GM23248 (cell line): ENCODE measurements at places on chromosomes 6 and 20. TPM values are rescaled to one million over a fixed set of nuclear protein-coding genes. Genes with fewer than 3 reads are reported as not detected.

- no peaks in the 10 kb centered on the region for H3K36me3 ChIP-seq
- H3K4me3 ChIP-seq = no peak overlapping the region
- no peaks in the 10 kb centered on the region for H3K27me3 ChIP-seq
- peaks cover 26% of the 10 kb centered on the region for H3K4me1 ChIP-seq
- no peak for DNase-seq
Measured at GRCh38 chr6:106134087-106134770, 48.1 kb downstream of the PRDM1 start.

DNA sequence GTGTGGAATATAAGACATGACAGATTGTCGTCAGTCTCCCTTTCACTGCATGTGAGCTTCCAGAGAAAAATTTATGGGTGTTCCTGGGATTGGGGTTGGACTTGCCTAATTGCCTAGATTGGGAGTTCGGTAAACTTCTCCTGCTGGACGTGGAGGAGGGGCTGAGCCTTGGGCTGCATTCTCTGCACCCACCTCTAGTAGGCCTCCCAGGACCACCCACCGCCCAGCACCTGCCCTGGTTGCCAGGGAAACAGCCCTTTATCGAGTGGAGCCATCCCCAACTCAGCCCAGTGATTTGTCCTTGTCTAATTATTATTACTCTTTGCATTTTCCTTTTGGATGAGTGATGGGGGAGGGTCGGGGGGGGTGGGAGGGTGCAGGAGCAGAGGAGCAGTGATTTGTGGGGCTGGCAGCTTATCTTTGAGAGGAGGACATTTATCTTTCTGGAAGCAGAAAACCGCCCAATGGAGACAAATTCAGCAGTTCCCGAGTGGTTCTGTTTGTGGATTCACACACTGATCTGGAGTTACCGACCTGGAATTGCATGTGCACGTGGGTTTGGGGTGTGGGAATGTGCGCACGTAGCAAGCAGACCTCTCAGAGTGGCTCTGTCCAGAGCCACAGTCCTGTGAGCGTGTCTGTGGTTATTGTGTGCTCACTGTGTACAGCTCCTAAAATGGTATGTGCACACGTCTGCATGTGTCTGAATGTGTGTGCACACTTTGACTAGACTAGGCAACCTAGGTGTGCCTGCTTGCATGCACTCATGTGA is 104.5 kb downstream of the DHX35 start:
- no peaks in the 10 kb centered on the region; the same call in 1 of the 2 replicates for H3K27me3 ChIP-seq
- no peak overlapping the region for H3K4me3 ChIP-seq
- H3K36me3 ChIP-seq = no peaks in the 10 kb centered on the region
- no peak for DNase-seq
- no peak overlapping the region for H3K27ac ChIP-seq
- peaks cover 16% of the 10 kb centered on the region for H3K4me1 ChIP-seq

- no peak overlapping the region for H3K27ac ChIP-seq
- H3K4me1 ChIP-seq = peaks cover 15% of the 10 kb centered on the region; the same call in 1 of the 2 replicates
- no peak overlapping the region for H3K4me3 ChIP-seq
- no peak for DNase-seq
Measured at GRCh38 chr20:14570811-14571210, 233.4 kb upstream of the FLRT3 start.

Gene TPBG
- total RNA-seq = 153 and 174 TPM in 2 replicates

DNA sequence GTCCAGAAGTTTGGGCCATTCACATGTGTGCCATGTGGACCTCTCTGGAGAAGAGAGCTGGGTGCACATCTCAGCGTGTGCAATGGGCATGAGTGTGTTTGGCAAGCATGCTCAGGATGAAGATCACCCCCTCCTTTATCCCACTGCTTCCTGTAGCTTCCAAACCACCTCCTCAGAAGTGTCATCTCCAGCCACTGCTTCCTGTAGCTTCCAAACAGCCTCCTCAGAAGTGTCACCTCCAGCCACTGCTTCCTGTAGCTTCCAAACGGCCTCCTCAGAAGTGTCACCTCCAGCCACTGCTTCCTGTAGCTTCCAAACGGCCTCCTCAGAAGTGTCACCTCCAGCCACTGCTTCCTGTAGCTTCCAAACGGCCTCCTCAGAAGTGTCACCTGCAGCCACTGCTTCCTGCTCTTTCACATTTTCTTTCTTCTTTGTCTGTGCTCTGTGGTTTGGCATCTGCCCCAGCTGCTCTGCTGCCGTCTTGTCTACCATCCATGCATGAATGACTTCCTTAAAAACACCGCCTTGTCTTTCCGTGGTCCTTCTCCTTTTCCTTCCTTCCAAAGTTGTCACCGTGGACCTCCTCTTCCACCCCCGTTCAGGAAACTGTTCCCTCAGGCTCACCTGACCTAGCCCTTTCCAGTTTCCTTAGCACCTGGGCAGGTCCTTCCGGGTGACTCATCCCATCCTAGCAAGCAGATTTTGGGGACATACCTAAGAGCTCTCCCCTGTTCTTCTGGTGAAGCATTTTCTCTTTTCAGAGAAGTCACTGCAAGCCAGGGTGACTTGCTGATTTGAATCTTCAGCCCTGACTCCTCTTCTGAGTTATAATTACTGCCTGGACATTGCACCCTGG is 43.5 kb upstream of the TIAM2 start:
- no peak overlapping the region for H3K4me3 ChIP-seq
- H3K27ac ChIP-seq = no peak overlapping the region
- DNase-seq = no peak
- no peaks in the 10 kb centered on the region for H3K4me1 ChIP-seq

Gene MROH8
- 0.25 and 4.2 TPM in 2 replicates for total RNA-seq

Gene MYBL2
- total RNA-seq = 6.1 and 8.1 TPM in 2 replicates

Gene ANKEF1
- 0.22 and 0.76 TPM in 2 replicates for total RNA-seq

DNA sequence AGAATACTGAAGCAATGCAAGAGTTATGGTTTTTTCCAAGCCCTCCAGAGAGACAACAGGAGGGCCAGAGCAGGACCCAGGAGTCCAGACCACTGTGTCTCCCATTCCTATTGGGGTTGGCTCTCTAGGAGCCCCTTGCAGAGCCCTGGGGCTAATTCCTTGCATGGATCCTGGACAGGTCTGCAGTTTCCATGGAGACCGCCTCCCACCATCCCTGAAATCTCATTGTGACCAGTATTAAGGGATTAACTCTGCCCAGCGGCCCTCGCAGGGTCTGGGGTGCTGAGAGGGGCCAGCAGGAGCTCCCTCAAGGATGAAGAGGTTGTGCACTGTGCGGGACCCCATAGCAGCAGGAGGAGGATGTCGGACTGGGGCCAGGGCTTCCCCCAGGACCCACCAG is 34.8 kb downstream of the HNF4A start:
- no peak overlapping the region for H3K27ac ChIP-seq
- H3K27me3 ChIP-seq = peaks cover 21% of the 10 kb centered on the region
- H3K36me3 ChIP-seq = no peaks in the 10 kb centered on the region
- DNase-seq = no peak
- H3K4me1 ChIP-seq = no peaks in the 10 kb centered on the region; the same call in 1 of the 2 replicates

Gene AIF1
- not detected in 2 replicates for total RNA-seq

DNA sequence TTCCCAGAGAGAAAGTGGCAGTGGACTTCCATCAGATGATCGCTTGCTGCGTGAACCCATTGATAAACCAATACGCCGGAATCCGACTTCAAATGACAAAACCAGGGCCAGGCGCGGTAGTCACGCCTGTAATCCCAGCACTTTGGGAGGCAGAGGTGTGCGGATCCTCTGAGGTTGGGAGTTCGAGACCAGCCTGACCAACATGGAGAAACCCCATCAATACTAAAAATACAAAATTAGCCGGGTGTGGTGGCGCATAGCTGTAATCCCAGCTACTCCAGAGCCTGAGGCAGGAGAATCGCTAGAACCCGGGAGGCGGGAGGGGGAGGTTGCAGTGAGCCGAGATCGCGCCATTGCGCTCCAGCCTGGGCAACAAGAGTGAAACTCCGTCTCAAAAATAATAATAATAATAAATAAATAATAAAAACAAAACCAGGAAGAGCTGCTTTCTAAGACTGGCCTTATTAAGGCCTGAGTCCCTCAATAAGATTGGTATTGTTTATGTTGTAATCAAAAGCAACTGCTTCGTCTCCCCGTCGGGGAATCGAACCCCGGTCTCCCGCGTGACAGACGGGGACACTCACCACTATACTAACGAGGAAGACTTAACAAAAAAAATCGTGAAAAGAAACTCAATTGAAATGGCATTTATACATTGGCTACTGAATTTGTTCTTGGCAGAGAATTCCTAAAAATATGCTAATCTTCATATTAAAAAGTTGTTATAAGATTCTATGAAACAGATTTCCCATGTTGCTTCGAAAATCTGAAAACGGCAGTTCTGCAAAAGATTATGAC is 110.2 kb upstream of the ZNF184 start:
- H3K4me3 ChIP-seq = no peak overlapping the region
- peak; percentile 63 for DNase-seq
- H3K27me3 ChIP-seq = no peaks in the 10 kb centered on the region
- no peak overlapping the region for H3K27ac ChIP-seq

DNA sequence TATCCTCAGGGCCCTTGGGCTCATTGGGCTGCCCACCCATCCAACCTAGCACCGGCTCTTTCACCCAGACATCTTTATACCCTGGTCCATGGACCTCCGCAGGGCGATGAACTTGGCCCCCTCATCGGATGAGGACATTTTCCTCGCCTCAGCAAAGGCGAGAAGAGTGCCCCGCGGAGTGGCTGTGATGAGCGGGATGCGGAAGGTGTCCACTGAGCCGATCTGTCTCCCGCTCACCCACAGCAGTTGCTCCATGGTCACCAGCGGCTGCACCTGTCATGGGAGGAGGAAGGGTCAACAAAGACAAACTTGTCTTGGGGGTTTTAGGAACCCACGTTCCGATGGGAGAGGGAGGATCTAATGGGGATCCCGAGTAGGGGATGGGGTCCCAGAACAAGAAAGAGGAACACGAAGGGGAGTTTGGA is 690 bp downstream of the NEU1 start:
- DNase-seq = no peak
- H3K27ac ChIP-seq = no peak overlapping the region
- peak overlapping the region; percentile 90 for H3K4me3 ChIP-seq
- peaks cover 11% of the 10 kb centered on the region for H3K4me1 ChIP-seq

DNA sequence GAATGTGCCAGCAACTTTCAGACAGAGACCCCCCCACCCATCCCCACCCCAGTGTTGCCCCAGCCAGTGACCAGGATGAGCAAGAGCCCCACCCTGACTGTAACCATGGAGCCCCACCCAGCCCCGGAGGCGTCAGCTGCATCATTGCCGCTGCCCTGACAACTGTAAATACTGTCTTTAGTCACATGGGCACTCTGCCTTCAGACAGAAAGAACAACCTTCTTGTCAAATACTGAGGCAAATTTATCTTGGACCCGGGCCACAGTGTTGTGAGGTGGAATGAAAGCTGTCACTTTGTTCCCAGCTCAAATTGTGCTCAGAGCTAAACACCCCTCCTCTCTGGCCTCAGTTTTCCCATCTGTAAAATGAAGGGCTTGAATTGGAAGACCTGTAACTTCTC is 23.7 kb downstream of the MOCS3 start:
- H3K36me3 ChIP-seq = no peaks in the 10 kb centered on the region
- H3K27me3 ChIP-seq = no peaks in the 10 kb centered on the region
- no peak overlapping the region for H3K4me3 ChIP-seq
- peak overlapping the region; percentile 61 for H3K27ac ChIP-seq

Gene MLN
- total RNA-seq = not detected in 2 replicates

- peak; percentile 91 for DNase-seq
- peaks cover 7% of the 10 kb centered on the region; the same call in 1 of the 2 replicates for H3K36me3 ChIP-seq
- no peak overlapping the region; the same call in 1 of the 2 replicates for H3K4me3 ChIP-seq
- H3K27me3 ChIP-seq = no peaks in the 10 kb centered on the region
- H3K4me1 ChIP-seq = peaks cover 31% of the 10 kb centered on the region
- peak overlapping the region; percentile 71 for H3K27ac ChIP-seq
Measured at GRCh38 chr20:38094373-38094891, 60.9 kb downstream of the RPRD1B start.

GRCh38 chr6:73704798-73705197 is 8.8 kb downstream of the CD109 start:
- DNase-seq = peak; percentile 42
- peak overlapping the region; percentile 88 for H3K27ac ChIP-seq
- peaks cover 3% of the 10 kb centered on the region; the same call in 1 of the 2 replicates for H3K36me3 ChIP-seq
- peak overlapping the region; percentile 47 for H3K4me3 ChIP-seq
- no peaks in the 10 kb centered on the region for H3K27me3 ChIP-seq

- peak; percentile 91 for DNase-seq
- no peaks in the 10 kb centered on the region for H3K27me3 ChIP-seq
- no peak overlapping the region for H3K4me3 ChIP-seq
- H3K27ac ChIP-seq = peak overlapping the region; percentile 99
Measured at GRCh38 chr20:51365670-51366069, 176.8 kb downstream of the NFATC2 start.

Gene YWHAB
- 95.0 and 116 TPM in 2 replicates for total RNA-seq

Gene PTK6
- total RNA-seq = 0.13 TPM in 1 of 2 replicates, not detected in the other

GRCh38 chr20:62418709-62419487 is 8.4 kb downstream of the RBBP8NL start:
- no peak for DNase-seq
- no peaks in the 10 kb centered on the region; the same call in 1 of the 2 replicates for H3K27me3 ChIP-seq
- H3K4me1 ChIP-seq = no peaks in the 10 kb centered on the region
- H3K27ac ChIP-seq = no peak overlapping the region

GRCh38 chr6:7446619-7447325 is 57.2 kb downstream of the RIOK1 start:
- no peaks in the 10 kb centered on the region for H3K27me3 ChIP-seq
- H3K36me3 ChIP-seq = no peaks in the 10 kb centered on the region
- DNase-seq = no peak
- peaks cover 13% of the 10 kb centered on the region for H3K4me1 ChIP-seq
- no peak overlapping the region for H3K4me3 ChIP-seq

GRCh38 chr20:20796766-20797440 is 84.5 kb upstream of the RALGAPA2 start:
- no peak overlapping the region for H3K4me3 ChIP-seq
- no peaks in the 10 kb centered on the region for H3K36me3 ChIP-seq
- no peak overlapping the region for H3K27ac ChIP-seq
- no peak for DNase-seq
- H3K27me3 ChIP-seq = no peaks in the 10 kb centered on the region; the same call in 1 of the 2 replicates

DNA sequence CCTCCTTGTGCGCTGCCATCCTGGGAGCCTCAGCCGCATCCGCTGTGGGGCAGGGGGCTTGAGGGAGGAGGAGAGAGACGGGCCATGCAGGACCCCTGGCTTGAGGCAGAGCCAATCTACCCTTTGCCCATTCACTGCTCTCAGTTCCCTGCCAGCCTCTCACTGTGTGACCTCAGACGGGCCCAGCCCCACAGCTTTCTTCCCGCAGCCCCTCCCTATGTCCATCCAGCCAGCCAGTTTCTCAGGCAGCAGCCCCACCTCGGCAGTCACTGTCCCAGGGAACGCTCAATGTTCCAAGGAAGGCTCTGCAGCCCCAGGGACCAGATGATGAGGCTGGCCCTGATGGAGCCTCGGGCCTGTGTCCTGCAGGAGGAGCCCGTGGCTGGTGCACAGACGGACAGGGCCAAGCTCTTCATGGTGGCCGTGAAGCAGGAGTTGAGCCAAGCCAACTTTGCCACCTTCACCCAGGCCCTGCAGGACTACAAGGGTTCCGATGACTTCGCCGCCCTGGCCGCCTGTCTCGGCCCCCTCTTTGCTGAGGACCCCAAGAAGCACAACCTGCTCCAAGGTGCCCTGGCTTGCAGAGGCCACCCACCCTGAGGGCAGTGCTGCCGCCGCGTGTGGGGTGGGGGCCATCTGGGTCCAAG is 3.9 kb upstream of the TNFRSF6B start:
- no peaks in the 10 kb centered on the region for H3K27me3 ChIP-seq
- H3K4me1 ChIP-seq = peaks cover 2% of the 10 kb centered on the region
- H3K27ac ChIP-seq = no peak overlapping the region
- DNase-seq = peak; percentile 53
- no peaks in the 10 kb centered on the region for H3K36me3 ChIP-seq
